ENCODE measurements at places on chromosomes 13 and 19.

- DNase-seq = no peak
Observed at GRCh38 chr13:37929308-37929707, 59.7 kb upstream of the TRPC4 start.

- DNase-seq = no peak
Observed at GRCh38 chr13:74299721-74300120, 165.5 kb upstream of the KLF12 start.

DNA sequence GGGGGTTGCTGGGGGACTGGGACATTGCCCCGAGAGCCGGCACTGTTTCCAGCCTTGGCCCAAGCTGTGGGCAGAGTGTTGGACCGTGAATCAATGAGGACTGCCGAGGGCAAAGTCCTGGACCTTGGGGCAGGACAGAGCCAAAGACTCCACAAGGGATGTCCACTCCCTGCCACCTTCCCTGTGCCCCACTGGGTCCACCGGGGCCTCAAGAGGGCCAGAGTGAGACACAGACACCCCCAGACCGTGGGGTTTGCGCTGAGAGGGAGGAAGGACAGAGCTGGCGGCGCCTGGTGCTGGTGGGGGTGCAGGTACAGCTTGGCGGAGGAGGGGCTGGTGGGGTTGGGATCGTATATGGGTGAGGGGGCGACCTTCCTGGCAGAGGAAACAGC lies 11.8 kb downstream of the MAST3 start:
- no peak for DNase-seq

GRCh38 chr13:112803422-112803821 lies 113.6 kb downstream of the ATP11A start:
- DNase-seq = no peak

DNA sequence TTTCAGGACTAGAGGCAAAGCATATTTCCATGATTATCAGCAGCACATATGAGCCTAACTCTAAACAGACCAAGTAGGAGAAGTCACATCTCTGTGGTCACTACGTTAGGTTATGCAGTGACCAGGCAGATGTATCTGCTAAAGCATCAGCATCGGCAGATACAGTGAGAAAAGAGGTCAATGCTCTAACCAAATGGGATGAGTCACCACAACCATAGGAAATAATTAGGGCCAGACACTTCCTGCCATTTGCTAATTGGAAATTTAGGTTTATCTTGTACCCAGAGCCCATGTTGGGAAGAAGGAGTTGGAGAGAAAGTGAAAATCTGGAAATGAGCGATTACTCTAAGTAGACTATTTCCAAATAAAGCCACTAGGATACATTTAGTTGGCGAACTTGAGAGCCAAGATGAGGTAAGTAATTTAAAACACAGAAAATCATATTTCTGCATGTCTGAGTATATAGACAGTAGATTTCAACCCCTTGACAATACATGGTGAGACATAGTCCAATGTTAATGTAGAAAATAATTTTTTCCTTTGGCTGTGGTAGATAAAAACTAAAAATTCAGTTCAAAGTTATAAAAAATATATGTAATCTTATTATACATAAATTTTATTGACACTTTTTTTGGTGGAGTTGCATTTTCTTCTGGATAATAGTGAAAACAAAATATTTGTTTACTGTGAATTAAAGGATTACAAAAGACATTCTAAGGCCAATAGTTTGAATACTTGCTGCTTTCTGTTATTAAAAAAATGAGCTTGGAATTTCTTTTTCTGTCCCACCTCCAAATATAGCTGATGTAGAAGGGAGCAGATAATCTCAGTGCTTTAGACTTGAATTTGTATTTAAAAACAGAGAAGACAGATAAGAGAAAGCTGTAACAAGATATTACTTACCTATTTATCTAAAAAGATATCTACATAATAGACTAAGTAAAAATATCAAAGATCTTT lies 104.4 kb upstream of the CSNK1A1L start:
- no peak for DNase-seq

GRCh38 chr19:57900311-57900710 lies 11.5 kb upstream of the ZNF814 start:
- DNase-seq = no peak

Measured in stimulated activated CD4-positive, alpha-beta T cell treated with anti-CD3 and anti-CD28 coated beads, TNF-alpha, amount 100 ng/mL, for 1 hour (primary cell).